A549 treated with RU486 at 1 μM for 4 hours (cell line): ENCODE measurements at places on chromosomes 3 and 15. TPM values are rescaled to one million over a fixed set of nuclear protein-coding genes. Genes with fewer than 3 reads are reported as not detected.

GP9 gene
- not detected in 5 replicates for total RNA-seq

HGD gene
- 15.0 to 18.9 TPM (median 15.9 TPM) in 5 replicates for total RNA-seq

ALPK3 gene
- 0.02 to 0.12 TPM (median 0.09 TPM) in 5 replicates for total RNA-seq

GFM1 gene
- 35.1 to 65.7 TPM (median 41.5 TPM) in 5 replicates for total RNA-seq

NR2E3 gene
- 0.14 to 0.29 TPM (median 0.19 TPM) in 4 of 5 replicates, not detected in the other for total RNA-seq

RTP1 gene
- total RNA-seq: not detected in 5 replicates

PLAAT1 gene
- not detected in 5 replicates for total RNA-seq

TMEM207 gene
- total RNA-seq: not detected in 5 replicates

USP3 gene
- 35.5 to 50.2 TPM (median 46.5 TPM) in 5 replicates for total RNA-seq

GREM1 gene
- total RNA-seq: 6.0 to 16.3 TPM (median 8.2 TPM) in 5 replicates

WNT5A gene
- total RNA-seq: 0.51 to 1.5 TPM (median 1.0 TPM) in 5 replicates

CFAP91 gene
- total RNA-seq: 0.15 to 0.35 TPM (median 0.31 TPM) in 5 replicates

BFSP2 gene
- not detected in 5 replicates for total RNA-seq

SPESP1 gene
- not detected in 5 replicates for total RNA-seq

TRIM59 gene
- total RNA-seq: 4.9 to 10.7 TPM (median 8.6 TPM) in 5 replicates

ACP3 gene
- 0.06 to 0.26 TPM in 2 of 5 replicates, not detected in the others for total RNA-seq

UBXN7 gene
- total RNA-seq: 6.3 to 9.3 TPM (median 8.9 TPM) in 5 replicates

CIDEC gene
- 5.4 to 9.2 TPM (median 6.6 TPM) in 5 replicates for total RNA-seq

APH1B gene
- total RNA-seq: 17.5 to 23.6 TPM (median 20.0 TPM) in 5 replicates

GHRL gene
- not detected in 5 replicates for total RNA-seq

AP3B2 gene
- 0.49 to 1.5 TPM (median 0.71 TPM) in 5 replicates for total RNA-seq

SNTN gene
- total RNA-seq: not detected in 5 replicates

SLC28A1 gene
- total RNA-seq: 0.07 TPM in 1 of 5 replicates, not detected in the others

TICRR gene
- 10.8 to 14.5 TPM (median 13.7 TPM) in 5 replicates for total RNA-seq

COL6A5 gene
- total RNA-seq: not detected in 5 replicates

NPAP1 gene
- total RNA-seq: not detected in 5 replicates

RHOV gene
- 4.7 to 7.6 TPM (median 6.4 TPM) in 5 replicates for total RNA-seq

CKMT1A gene
- total RNA-seq: 1.6 to 4.0 TPM (median 2.8 TPM) in 5 replicates

CACNA2D2 gene
- total RNA-seq: 0.25 to 0.75 TPM (median 0.58 TPM) in 5 replicates

SENP8 gene
- total RNA-seq: 1.4 to 2.1 TPM (median 1.8 TPM) in 5 replicates

CLDN16 gene
- total RNA-seq: 0.07 to 0.41 TPM in 2 of 5 replicates, not detected in the others

MST1 gene
- total RNA-seq: 0.99 to 2.2 TPM (median 1.4 TPM) in 5 replicates

CAMP gene
- not detected in 5 replicates for total RNA-seq

EIF4E3 gene
- total RNA-seq: 1.6 to 3.8 TPM (median 3.7 TPM) in 5 replicates

SEMA3G gene
- 0.07 to 0.09 TPM (median 0.08 TPM) in 4 of 5 replicates, not detected in the other for total RNA-seq

CLRN1 gene
- not detected in 5 replicates for total RNA-seq

SOX14 gene
- not detected in 5 replicates for total RNA-seq

SCG5 gene
- 2.0 to 3.1 TPM (median 2.5 TPM) in 5 replicates for total RNA-seq

SPSB4 gene
- 0.08 to 0.26 TPM (median 0.12 TPM) in 5 replicates for total RNA-seq

KLHL6 gene
- total RNA-seq: not detected in 5 replicates

NME9 gene
- not detected in 5 replicates for total RNA-seq

GPR27 gene
- 2.1 to 3.8 TPM (median 3.5 TPM) in 5 replicates for total RNA-seq

C3orf85 gene
- total RNA-seq: not detected in 5 replicates

TRH gene
- total RNA-seq: not detected in 5 replicates

MESP1 gene
- 2.1 to 6.8 TPM (median 6.1 TPM) in 5 replicates for total RNA-seq

NEO1 gene
- total RNA-seq: 30.0 to 35.1 TPM (median 30.9 TPM) in 5 replicates

CDCP1 gene
- 11.5 to 13.6 TPM (median 12.8 TPM) in 5 replicates for total RNA-seq

PCCB gene
- total RNA-seq: 26.7 to 32.7 TPM (median 29.1 TPM) in 5 replicates

HDGFL3 gene
- total RNA-seq: 51.2 to 81.8 TPM (median 55.6 TPM) in 5 replicates

A4GNT gene
- total RNA-seq: not detected in 5 replicates

GPR156 gene
- total RNA-seq: 0.38 to 0.70 TPM (median 0.47 TPM) in 5 replicates

HACD2 gene
- 21.0 to 39.3 TPM (median 36.3 TPM) in 5 replicates for total RNA-seq

CNTN6 gene
- not detected in 5 replicates for total RNA-seq

GOLGB1 gene
- total RNA-seq: 15.8 to 21.2 TPM (median 17.0 TPM) in 5 replicates

HEG1 gene
- 5.3 to 6.8 TPM (median 6.2 TPM) in 5 replicates for total RNA-seq

FSIP1 gene
- total RNA-seq: 0.32 to 1.0 TPM (median 0.59 TPM) in 5 replicates

TGM5 gene
- not detected in 5 replicates for total RNA-seq

GOLGA6L7 gene
- not detected in 5 replicates for total RNA-seq

PLCH1 gene
- 0.85 to 1.4 TPM (median 1.3 TPM) in 5 replicates for total RNA-seq
